Foreskin keratinocyte (primary cell): ENCODE measurements at places on chromosomes 2 and 18. TPM values are rescaled to one million over a fixed set of nuclear protein-coding genes. Genes with fewer than 3 reads are reported as not detected.

GRCh38 chr2:27672723-27673486 lies 9.2 kb downstream of the SLC4A1AP start:
- no peak for DNase-seq

The ALPP gene
- not detected in 2 replicates for total RNA-seq

The IHH gene
- total RNA-seq, result not detected in 2 replicates

GRCh38 chr18:51234117-51235008 lies 36.9 kb upstream of the MEX3C start:
- DNase-seq, result peak; percentile 11

- no peak for DNase-seq
These were observed 14.8 kb upstream of the ACTR3 start for GRCh38 chr2:113875135-113875534.

GRCh38 chr2:237096911-237097310 lies 11.2 kb downstream of the COPS8 start:
- no peak for DNase-seq

- no peak for DNase-seq
These were observed 398.4 kb upstream of the CWC22 start for GRCh38 chr2:180405520-180405919.

- DNase-seq, result no peak
These were observed 7.9 kb upstream of the WDR33 start for GRCh38 chr2:127818794-127819425.

GRCh38 chr2:96116424-96116878 lies at the start of gene ADRA2B:
Gene ADRA2B (minus strand): TSS chr2:96116571. CDS start chr2:96116149, 422 bp downstream.
- DNase-seq, result no peak

GRCh38 chr2:217090024-217090473 lies 230.2 kb upstream of the TNP1 start:
- DNase-seq, result no peak

DNA sequence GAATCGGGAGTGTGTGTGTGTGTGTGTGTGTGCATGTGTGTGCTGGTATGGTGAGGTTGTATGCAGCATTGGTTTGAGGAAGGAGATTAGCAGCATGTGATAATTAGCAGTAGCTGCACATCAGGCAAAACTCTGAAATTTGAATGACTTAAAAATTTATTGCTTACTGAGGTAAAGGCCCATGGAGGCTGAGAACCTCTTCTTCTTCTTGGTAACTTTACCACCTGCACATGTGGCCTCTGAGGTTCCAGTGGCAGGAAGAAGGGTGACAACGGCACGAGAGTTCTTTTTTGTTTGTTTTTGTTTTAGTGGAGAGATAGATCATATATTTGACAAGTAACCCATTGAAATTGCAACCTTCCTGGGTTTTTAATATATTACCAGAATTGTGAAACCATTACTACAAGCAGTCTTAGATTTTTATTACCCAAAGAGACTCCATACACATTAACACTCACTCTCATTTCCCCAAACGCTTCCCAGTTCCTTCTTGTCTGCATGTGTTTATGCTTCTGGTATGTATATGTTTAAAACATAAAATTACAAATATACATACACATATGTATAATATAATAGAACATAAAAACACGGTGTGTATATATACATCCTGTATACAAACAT lies 292.1 kb downstream of the PTGR3 start:
- DNase-seq, result no peak
